Stimulated activated CD4-positive, alpha-beta T cell treated with anti-CD3 and anti-CD28 coated beads, TNF-alpha, amount 100 ng/mL, for 48 hours (primary cell): ENCODE measurements at places on chromosomes 3 and 15.

DNA sequence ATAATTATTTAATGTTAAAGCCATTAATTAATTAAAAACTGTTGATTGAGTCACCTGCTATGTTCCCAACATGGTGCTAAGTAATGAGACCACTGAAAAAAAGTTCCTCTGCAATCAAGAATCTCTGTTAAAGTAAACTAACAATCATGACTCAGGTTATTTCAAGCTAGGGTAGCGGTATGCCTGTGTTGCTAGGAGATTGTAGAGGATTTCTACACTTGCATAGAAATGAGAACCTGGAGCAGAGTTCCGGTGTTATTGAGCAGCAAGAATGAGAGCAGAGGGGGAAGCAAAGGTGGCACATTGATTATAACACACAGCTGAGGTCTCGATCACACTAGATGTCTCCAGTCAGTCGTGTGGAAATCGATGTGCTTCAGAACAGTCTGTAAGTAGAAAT lies 41.4 kb downstream of the C3orf85 start:
- DNase-seq, result no peak

- DNase-seq, result no peak
These were observed 30.2 kb upstream of the CHMP2B start for GRCh38 chr3:87196879-87197278.

- no peak for DNase-seq
These were observed 364.4 kb downstream of the PTPRG start for GRCh38 chr3:61925721-61926120.

DNA sequence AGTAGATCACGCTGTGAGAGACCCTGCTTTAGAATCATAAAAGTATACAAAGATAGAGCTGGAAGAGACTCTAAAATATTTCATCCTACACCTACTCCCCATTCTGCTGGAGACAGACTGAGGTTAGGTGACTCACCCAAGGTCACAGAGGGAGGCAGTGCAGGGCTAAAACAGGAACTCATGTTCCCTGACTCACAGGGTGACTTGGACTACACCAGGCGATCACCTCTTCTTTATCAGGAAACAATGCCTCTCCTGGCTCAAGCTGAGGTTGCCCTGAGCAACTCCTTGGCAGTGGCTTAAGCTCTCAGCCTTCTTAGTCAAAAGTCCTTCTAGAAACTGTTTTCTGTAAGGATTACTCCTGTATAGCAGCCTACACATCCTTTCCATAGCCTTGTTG lies 26.4 kb upstream of the TNFAIP8L3 start:
- DNase-seq, result no peak

GRCh38 chr15:70451821-70452653 lies 311.3 kb downstream of the UACA start:
- no peak for DNase-seq

GRCh38 chr3:130677343-130677742 lies 69.3 kb downstream of the PIK3R4 start:
- no peak for DNase-seq

- no peak for DNase-seq
These were observed 19.5 kb downstream of the POC1A start for GRCh38 chr3:52134761-52135160.

DNA sequence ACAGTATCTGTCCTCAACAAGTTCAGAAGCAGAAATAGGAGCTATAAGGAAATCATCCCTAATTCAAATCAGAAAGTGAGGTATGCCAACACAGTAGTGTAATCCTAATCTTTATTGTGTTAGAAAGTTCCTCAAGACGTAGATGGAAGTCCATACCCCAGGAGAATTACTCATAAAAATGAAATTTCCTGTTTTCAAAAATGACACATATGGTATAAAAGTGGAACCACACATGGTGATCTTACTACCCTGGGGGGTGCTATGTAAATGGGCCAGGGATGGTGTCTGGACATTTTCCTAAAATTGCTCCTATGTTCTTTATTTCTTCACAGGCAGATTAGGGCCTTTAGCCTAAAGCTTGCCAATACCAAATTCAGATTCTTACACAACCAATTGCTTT lies 204.1 kb downstream of the ARRDC4 start:
- no peak for DNase-seq

DNA sequence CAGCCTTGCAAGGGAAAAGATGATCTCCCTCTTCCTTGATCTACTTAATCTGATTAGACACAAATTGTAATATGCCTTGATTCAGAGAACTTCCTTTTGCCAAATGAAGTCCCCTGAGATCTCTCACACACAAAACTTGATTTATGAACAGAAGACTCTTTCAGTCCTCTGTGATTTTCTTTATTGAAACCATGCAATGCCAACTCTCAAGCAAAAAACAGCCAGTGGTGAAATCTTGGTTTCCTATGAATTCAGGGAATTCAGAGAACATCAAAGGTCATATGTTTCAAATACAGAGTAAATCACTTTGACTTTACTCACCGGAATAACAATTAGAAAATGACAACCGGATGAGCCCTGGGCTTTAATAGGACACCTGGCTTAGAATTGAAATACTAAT lies 211.7 kb downstream of the ABHD5 start:
- no peak for DNase-seq

DNA sequence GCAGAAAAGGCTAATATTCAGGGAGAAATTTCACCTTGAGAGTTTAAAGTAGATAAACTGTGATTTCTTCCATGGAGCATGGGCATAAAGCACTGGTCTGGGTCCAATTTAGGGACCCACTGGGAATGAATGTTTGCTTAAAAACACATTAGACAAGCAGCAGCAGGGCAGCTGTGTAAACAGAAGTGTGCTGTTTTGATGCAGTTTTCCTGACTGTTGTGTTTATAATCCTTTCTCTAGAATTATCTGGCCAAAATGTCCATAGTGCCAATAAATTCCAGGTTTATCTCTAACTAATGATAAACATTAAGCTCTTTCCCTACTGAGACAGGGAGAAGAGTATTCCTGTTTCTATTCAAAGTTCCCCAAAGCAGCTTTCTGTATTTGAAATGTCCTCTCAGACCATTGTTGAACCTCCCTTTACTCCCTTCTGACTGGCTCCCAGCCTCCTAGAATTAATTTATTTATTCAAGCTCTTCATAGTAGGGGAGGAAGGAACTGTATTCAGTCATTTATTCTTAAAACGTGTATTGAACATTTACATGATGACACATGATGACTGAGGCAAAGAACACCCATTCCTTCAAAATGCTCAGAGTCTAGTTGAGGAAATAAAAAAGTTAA lies 7.0 kb upstream of the TM4SF18 start:
- DNase-seq, result no peak

DNA sequence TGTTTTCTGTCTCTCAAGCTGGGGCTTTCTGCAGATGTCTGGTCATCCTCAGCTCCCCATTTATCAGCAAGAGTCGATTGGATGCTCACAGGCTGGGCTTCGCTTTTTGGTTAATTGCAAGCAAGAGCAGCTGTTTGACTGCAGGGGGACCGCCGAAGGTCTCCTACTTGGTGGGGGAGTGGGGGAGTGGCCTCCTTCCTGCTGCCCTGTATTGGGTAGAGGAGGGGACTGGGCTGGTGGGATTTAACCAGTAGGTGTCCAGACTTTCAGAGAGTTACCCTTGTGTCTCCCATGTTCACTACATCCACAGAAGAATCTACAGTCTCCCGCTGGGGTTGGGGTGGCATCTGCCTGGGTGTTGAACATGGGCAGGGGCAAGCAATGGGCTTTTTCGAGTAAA lies 78.7 kb downstream of the PLXNA1 start:
- DNase-seq, result no peak

- DNase-seq, result no peak
These were observed 111.5 kb downstream of the FILIP1L start for GRCh38 chr3:100002599-100003350.

DNA sequence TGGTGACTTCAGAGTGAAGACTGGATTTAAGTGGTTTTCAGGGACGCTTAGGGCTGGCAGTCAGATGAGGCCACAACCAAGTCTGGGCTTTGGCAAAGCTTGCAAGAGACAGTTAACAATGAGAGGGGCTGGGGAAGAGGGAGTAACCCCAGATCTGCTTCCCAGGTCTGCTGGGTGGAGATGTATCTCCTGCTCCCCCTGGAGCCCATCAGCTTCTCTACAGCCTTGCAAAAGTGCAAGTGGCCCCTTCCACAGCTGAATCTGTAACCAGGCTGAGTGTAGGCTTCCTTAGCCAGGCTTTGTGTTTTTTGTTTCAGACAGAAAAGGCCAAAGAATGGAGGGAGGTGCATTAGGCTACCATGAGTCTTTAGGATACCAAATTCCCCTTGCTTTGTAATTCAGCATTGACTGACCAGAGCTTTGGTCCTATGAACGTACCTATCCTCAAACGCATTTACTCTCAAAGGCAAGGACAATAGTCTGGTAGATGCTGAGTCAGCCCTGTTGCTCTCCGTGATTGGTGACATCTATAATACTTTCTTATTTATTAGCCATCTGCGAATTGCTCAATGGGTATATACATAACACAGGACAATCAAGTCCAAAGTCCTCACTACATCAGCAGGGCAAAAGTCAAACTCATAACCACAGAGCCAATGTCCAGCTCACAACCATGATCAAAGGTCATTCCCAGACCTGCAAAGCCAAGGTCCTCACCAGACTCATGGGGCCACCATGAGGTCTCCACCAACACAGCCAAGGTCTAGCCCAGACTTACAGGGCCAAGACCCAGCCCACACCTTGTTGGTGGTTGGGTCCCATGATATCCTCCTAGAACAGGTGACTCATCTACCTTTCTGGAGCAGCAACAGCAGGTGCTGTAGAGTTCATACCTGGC lies 17.1 kb downstream of the CCDC13 start:
- DNase-seq, result no peak

DNA sequence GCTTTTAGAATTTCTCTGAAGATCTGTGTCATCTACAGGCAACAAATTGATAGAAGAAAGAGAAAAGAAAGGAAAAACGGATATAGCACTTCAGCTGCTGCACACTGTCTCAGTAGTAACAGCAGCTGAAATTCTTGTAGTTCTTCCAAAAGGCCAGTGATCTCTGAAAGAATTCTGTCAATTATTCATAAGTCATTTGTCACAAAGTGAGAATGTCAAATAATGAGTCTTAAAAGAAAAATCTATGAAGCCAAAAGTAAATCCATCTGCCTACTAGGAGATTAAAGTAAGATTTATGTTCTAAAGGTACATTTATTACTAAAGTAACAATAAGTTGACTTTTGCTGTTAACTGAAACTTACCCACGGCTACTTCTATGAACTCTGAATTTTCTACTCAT lies 24.6 kb downstream of the IFT80 start:
- DNase-seq, result no peak

DNA sequence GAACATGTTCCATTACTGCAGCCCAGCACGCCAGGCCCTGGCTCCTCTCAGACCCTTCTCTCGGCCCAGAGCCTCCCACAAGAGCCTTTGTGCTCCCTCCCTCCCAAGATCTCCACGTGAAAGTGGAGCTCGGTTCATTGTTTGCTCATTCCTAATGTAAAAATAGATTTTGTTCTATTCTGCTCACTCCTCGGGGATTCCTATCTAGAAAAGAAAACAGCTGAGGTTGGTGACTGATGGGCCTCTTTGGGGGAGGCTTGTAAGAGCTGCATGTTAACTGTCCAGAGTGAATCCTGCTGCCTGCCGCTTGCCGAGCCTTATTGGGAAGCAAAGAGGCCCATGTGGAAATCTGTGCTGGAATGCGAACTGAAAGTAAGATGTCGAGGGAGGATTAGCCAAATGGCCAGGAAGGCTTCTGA lies 267.1 kb downstream of the LRTM1 start:
- no peak for DNase-seq

GRCh38 chr3:142724682-142725356 lies 985 bp downstream of the TRPC1 start:
- peak; percentile 20 for DNase-seq

DNA sequence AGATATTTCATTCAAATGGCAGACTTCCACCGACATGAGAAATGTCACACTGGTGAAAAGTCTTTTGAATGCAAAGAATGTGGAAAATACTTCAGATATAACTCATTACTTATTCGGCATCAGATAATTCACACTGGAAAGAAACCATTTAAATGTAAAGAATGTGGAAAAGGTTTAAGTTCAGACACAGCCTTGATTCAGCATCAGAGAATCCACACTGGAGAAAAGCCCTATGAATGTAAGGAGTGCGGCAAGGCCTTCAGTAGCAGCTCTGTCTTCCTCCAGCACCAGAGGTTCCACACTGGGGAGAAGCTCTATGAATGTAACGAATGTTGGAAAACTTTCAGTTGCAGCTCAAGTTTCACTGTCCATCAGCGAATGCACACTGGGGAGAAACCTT lies 8.6 kb upstream of the ZNF621 start:
- no peak for DNase-seq

- no peak for DNase-seq
These were observed 10.5 kb upstream of the EPHB3 start for GRCh38 chr3:184551103-184551502.

DNA sequence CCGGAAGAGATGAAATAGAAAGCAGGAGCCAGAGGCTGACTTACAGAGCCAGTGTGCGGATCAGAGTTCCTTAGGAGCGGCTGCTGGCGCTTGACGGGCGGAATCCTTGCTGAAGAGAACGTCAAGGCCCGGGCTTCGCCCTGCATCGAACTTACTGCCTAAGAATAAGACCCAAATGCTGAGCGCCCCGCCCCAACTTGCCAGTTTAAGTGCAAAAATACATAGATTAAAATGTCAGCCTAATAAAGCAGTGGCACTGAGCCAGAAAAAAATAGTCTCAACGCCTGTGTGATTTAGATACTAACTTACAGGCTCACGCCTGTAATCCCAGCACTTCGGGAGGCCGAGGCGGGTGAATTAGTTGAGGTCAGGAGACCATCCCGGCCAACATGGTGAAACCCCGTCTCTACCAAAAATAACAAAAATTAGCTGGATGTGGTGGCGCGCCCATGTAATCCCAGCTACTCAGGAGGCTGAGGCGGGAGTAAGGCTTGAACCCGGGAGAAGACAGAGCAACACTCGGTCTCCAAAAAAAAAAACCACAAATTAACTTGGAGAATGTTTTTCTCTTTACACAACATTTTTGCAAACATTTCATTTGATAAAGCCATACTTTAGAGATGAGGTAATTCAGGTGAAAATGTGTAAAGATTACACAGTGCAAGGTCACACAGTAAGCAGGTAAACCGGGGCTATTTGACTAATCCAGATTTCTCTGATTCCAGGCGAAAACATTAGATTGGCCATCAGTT lies 1.2 kb upstream of the UBP1 start:
- no peak for DNase-seq

- DNase-seq, result no peak
These were observed 646.0 kb downstream of the TUSC7 start for GRCh38 chr3:117355566-117355965.

- DNase-seq, result no peak
These were observed 6.0 kb upstream of the LARP6 start for GRCh38 chr15:70859998-70860397.

DNA sequence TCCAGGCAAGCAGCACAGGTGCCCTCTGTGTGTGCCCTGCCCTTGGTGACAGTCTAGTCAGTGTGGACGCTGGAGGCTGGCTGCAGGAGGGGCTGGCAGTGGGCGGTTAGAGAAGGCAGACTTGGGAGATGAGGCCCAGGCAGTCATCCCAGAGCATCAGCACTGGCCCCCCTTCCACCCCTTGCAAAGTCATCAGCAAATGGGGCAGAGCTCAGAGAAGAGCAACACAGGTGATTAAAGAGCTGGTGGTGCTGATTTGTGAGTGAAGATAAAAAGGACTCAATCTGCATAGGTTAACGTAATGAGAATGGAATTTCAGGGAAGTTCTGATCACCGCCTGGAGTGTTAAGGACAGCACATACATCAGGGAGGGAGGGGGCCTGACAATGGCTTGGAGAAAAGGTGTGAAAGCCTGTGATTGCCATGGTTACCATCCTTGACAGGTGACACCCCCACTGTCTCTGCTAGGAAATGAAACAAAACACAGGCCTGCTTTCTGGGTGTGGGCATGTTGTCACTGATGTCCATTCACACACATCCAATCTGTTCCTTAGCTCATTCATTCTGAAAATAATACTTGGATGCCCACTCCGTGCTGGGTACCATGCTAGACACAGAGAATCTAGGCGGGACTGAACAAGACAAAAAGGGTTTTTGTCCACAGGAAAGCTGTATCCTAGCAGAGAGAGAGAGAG lies 269.6 kb upstream of the ST8SIA2 start:
- DNase-seq, result no peak
